ENCODE measurements at places on chromosomes 1 and 21.

- DNase-seq = no peak
These were observed 2.8 kb downstream of the RAB4A start for GRCh38 chr1:229273507-229274232.

DNA sequence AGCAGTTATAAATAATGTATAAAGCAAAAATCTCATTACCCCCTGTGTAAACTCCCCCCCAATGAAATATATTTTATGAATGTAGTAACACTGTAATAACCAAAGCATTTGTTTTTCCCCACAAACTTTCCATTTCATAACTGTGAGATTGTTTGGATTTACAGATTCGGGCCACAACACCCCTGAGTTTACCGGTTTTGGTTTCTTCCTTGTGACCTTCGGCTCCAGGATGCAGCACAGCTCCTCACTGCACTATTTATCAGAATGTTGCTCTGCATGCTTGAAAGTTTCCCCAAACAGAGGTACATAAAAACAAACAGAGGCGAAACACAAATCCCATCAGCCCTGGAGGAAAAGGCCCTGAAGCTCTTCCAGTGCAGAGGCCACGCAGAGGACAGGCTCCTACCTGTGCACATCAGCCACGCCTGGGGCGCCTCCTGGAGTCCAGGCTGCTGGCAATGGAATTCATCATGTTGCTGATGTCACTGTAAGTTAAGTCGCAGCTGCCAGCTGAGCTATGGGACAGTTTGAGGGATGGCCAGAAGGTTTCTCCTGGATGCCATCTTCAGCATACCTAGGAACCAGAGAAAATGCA lies 122.0 kb downstream of the LMO4 start:
- no peak for DNase-seq

DNA sequence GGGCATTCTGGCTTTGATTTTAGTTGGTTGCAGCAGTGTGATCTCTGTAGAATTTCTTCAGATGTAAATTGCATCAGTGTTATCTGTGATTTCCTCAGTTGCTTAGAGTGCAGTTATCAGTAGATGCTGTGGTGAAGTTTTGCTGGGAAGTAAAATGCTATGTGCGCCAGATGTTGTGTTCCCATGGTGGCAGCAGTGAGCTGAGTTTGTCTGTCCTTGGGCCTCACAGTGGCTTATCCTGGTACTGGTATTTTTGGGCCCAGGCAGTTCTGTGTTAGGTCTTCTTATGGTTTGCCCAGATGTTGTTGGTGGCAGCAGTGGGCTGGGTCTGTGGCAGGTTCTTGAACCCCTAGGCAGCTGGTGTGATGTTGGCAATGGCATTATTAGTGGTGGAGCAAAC lies 1242.1 kb downstream of the PLA2G4A start:
- no peak for DNase-seq

DNA sequence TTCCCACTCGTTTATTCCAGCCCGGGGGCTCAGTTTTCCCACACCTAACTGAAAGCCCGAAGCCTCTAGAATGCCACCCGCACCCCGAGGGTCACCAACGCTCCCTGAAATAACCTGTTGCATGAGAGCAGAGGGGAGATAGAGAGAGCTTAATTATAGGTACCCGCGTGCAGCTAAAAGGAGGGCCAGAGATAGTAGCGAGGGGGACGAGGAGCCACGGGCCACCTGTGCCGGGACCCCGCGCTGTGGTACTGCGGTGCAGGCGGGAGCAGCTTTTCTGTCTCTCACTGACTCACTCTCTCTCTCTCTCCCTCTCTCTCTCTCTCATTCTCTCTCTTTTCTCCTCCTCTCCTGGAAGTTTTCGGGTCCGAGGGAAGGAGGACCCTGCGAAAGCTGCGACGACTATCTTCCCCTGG lies 716 bp downstream of the OLIG2 start:
- DNase-seq = no peak

- no peak for DNase-seq
These were observed 228.0 kb upstream of the TMEM51 start for GRCh38 chr1:14925336-14926136.

All from retina (tissue), 1 donor.